ENCODE measurements at places on chromosomes 4 and X.

- no peak for DNase-seq
Observed at GRCh38 chr4:88481537-88481936, 24.6 kb downstream of the HERC5 start.

DNA sequence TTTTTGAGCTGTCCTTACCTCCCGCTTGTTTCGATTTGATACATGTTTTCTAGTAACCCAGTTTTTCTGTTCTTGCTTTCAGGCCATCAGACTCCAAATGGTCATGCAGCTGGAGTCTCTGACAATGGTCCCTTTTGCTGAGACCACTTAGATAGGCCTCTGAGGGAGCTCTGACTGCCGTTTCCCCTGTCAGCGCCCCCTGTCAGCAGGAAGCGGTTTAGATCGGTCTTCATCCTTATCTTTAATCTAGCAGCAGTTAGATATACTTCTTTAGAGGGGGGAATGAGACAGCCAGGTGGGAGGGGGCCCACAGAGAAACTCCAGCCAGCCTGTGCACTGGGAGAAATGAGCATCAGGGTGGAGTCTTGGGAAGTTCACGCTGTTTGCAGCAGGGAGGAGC is 457.9 kb downstream of the GPAT3 start:
- DNase-seq: no peak

DNA sequence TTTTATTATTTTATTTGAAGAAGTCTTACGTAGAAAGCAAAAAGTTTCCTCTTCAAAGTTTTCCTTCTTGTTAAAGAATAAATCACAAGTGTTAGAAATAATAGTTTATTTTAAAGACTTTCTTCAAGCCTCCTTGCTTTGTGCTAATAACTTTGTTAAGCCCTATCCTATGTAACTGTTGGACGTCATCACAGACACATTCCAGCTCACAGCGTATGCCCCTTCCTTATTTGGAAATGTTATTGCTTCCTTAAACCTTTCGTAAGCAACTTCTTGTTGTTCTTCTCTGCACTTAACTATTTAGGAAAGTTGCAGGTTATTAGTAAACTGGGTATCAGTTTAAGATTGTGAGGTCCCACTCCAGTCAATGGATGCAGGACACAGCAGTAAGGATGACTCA is 7.6 kb upstream of the SRD5A3 start:
- DNase-seq: no peak

DNA sequence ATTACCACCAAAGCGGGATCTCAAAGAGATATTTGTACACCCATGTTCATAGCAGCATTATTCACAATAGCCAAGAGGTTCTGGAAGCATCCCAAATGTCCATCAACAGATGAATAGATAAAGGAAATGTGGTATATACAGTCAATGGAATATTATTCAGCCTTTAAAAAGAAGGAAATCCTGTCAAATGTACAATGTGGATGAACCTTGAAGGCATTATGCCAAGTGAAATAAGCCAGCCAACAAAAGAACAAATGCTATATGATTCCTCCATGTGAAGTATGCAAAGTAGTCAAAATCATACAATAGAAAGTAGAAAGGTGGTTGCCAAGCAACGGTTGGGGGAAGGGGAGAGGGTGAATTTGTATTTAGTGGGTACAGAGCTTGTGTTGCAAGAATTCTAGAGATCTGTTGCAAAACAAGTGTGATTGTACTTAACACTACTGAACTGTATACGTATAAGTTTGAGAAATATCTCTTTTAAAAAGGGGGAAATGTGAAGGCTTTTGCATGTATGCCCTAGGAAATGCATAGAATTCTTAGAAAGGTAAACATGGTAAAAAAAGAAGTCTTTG is 5.0 kb upstream of the ZRSR2 start:
- no peak for DNase-seq

DNA sequence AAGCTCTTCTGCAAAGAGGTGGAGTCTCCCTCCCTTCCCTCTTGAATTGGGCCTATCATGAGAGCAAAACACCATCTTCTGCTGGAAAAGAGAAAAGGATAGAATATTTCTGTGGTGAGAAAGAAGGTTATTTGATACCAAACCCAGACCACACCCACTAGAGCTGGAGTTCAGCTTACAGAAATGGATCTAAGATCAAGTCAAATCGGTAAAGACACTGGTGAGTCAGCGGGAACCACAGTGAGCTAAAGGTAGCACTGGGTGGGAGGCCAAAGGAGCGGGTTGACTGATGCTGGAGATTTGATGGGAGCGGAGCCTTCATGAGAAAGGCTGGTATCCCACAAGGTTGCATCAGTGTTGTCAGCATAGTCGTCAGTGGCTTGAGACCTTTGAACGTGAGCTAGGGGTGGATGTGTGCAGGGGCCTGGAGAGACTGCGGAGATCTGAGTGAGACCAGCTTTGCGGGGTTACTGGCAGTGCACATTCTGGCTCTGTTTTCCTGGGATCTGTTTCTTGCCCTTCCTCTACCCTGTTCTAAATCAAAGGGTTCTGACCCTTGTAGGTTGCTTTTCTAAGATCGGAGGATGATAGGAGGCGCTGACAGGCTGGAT is 106.4 kb upstream of the SCOC start:
- no peak for DNase-seq

GRCh38 chr4:24529555-24529954 is 54.8 kb downstream of the DHX15 start:
- DNase-seq: no peak

DNA sequence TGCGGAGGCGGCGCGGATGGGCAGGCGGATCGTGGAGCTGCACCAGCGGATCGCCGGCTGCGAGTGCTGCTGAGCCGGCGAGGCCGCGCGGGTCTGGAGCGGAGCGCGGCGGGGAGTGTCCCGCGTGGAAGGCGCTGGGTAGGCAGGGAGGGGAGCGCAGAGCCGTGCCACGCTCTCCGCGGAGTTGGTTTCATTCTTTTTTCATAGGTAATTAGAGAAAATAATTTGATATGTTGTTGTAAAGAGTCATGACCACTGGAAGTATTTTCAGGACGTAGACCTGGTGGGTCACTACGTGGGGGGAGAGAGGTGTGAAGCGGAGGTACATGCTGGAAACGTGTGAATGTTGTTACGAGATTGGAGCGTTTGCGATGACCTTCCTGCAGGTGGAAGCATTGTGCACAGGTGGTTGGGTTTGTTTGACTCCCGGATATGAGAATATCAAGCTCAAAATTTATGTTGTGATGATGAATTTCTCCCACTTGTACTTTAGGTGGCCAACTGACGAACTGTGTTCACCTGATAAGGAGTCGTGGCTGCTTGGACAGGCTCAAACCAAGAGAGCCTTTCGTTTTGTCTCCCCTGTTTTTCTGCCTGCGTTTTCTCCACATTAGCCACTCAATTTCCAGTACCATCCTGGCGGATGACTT is 19.1 kb upstream of the S100P start:
- DNase-seq: no peak
